ENCODE measurements at places on chromosomes 13 and 19.
A peak's percentile ranks its signal among the peaks of the same experiment; 100 is the strongest.

GRCh38 chr19:32387701-32388392 lies 17.7 kb upstream of the DPY19L3 start:
- peak; percentile 49 for DNase-seq

GRCh38 chr19:13010992-13011652 lies 15.8 kb downstream of the NFIX start:
- DNase-seq: no peak

DNA sequence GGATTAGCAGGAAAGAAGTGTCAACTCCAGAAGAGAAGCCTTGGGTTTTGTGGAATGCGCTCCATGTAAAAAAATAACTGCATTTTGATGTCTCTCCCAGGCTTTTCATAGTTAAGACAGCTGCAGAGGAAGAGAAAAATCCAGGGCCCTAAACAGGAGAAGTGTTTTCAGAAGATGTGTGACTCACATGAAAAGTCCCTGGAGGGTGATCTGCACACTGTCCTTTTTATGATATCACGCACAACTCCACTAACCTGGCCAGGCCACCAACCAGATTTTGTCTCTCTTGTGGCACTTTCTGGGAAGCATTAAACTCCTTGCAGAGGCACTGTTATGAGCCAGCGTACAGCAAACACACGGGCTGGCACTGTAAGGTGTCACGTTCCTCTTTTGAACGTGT lies 267.3 kb downstream of the FGF9 start:
- DNase-seq: no peak

DNA sequence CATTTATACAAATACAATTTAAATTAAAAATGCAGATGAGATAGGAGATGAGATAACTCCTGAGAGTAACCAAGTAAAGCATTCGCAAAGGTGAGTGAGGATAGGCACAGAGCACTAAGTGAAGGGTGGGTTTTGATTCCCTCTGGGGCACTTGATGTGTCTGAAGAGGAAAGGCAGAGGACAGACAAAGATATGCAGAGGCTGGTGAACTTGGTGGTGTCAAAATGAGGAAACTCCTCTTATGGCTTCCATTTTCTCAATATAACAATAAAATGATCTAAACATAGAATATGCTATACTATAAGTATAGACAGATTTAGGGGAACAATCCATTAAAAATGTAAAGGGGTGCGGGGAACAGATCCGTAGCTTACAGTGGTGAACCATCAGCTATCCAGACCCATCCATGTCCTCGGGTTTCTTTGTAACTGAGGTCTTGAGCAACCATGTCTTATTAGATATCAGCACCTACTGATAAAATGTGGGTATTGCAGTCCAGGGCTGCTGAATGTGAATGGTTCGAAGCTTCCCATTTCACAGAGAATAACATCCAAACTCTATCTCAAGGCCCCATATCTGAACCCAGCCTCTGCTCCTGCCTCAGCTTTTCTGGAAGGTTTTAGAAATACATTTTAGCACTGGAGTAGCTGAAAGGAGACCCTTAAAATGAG lies 73.9 kb upstream of the SLC10A2 start:
- DNase-seq: peak; percentile 0

GRCh38 chr13:80901530-80901929 lies 560.6 kb upstream of the SPRY2 start:
- DNase-seq: no peak

DNA sequence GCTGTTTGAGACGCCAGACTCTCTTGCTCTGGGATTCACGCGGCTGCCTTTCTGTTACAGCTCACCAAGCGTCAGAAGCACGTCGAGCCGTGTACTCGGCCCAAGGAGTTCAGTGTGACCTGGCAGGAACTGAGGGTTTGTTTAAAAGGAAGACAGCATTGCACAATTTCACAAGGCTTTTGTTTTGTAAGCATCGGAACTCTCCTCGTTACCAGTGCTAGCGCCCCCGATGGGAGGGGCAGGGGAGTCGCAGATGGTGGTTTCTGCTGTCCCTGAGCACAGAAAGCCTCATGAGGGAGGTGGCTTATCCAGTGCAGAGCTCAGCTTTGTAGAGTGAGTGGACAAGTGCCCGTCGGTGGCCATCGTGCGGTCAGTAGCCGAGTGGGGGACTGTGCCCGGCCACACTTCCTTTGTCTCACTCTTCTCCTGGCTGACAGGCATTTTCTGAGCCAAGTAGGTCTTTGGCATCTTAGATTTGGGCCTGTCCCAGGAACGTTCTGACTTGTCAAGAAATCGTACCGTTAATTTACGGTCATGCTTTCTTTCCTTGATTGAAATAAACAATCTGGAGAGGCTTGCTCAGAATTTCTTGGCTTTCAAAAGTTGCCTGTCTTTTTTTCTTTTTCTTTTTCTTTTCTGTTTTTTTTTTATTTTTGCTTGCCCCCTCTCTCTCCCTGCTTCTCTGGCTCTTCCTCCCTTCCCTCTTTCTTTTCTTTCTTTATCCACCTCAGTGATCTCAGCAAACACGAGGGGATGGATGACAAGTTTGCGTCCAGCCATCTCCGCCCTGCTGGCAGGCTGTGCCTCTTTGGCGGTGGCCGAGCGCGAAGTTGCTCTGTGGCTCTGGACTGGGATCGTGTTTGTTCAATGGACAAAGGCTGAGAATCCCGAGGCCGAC lies 7.7 kb downstream of the KDM4B start:
- peak; percentile 12 for DNase-seq

DNA sequence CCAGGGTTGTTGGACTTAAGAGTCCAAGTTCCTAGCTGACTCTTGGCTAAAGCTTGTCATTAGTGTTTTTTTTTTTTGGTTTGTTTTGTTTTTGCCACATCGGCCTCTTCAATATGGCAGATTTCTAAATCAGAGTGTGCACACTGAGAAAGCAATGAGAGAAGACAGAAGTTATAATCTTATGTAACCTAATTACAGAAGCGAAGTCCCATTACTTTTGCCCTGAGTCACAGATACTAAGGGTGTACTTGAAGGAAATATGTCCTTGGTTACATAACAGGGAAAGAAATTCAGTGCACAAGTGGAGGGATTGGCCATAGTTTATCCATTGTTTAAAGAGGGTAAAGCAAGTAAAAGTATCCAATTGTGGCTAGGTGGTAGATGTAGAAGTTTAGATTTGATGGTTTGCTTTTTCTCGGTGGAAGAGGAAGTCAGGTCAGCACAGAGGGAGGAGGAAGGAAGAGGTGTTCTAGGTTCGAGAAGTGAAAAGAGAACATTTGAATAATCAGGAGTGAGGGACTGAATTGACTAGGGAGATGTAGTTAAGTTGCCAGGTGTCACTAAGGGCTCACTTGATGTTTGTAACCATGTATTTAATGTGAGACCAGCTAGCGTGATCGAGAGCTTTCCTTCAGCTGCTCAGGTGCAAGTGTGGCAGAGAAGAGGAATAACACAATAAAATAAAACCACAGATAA lies 12.2 kb downstream of the GTF2F2 start:
- no peak for DNase-seq

GRCh38 chr13:62702502-62702901 lies 1286.9 kb upstream of the PCDH20 start:
- DNase-seq: no peak

- DNase-seq: no peak
Observed at GRCh38 chr19:18832306-18833140, 764 bp downstream of the UPF1 start.

DNA sequence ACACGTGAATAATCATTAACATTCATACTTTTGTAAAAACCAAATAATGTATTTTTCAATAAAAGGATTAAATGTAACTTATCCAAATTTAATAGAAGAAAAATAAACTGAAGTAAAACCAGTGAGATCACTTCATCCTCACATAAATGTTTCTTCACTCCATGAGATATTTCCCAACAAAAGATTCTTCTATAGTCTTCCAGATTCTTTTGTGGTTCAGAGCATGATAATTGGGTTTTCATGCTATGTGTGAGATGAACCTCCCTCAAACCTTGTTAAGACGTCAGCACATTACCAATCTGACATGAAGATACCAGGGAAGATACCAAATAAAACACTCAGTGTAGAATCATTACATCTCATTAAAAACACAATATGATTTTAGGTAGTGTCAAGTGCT lies 62.9 kb upstream of the OXGR1 start:
- peak; percentile 73 for DNase-seq

DNA sequence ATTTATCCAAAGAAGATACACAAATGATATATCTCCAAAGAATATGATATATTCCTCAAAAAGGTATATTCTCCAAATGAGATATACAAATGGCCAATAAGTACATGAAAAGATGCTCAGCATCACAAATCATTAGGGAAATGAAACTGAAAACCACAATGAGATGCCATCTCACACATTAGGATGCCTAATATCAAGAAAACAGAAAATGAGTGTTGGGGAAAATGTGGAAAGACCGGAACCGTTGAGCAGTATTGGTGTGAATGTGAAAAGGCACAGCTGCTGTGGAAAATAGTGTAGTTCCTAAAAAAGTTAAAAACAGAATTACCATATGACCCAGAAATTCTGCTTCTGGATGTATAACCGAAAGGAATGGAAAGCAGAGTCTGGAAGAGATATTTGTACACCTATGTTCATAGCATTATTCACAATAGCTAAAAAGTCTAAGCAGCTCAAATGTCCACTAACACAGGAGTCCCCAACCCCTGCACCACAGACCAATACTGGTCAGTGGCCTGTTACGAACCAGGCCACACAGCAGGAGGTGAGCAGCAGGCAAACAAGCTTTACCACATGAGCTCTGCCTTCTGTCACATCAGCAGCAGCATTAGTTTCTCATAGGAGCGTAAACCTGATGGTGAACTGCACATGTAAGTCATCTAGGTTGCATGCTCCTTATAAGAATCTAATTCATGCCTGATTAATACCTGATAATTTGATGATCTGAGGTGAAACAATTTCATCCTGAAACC lies 291.9 kb downstream of the PCDH20 start:
- no peak for DNase-seq

GRCh38 chr13:41130356-41130755 lies 2.2 kb downstream of the KBTBD6 start:
- no peak for DNase-seq

- DNase-seq: peak; percentile 37
Observed at GRCh38 chr13:65595916-65596315, 1634.2 kb downstream of the PCDH9 start.

DNA sequence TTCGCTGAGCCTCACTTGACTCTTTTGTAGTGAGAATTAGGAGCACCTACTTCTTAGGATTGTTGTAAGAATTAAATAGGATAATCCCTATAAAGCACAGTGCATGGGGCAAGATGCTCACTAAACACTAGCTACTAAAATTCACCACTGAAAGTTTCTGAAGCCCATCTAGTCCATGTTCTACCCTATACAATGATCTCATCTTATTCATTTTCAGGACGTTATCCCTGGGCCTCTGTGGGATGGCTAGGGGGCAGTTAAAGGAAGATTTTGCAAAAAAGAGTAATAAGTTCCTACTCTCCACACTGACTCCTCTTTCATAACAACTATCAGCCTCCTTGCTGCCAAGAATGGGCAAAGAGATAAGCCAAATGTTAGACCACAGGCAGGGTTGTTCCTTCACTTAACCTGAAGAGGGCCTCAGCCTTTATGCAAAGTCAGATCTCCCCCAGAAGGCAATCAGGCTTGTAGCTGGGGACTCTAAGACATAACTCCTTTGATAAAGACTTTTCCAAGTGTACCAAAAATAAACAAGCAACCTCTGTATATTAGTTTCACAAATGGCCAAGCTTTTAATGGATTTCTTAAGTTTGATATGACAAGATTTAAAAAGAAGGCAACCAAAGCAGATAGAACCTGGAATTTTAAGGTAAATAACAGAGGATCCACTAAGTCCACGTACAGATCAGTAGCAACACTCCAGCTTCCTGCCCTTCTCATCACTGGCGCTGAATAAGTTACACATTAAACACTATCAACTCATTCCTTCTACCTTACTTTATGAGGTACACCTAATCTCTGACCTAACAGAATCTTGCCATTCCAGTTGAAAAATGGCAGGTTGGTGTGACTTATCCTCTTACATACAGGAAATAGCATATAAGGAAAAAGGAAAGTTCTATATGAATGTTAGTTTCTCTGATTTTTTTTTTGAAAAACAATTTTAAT lies 44.4 kb downstream of the ELF1 start:
- DNase-seq: no peak

DNA sequence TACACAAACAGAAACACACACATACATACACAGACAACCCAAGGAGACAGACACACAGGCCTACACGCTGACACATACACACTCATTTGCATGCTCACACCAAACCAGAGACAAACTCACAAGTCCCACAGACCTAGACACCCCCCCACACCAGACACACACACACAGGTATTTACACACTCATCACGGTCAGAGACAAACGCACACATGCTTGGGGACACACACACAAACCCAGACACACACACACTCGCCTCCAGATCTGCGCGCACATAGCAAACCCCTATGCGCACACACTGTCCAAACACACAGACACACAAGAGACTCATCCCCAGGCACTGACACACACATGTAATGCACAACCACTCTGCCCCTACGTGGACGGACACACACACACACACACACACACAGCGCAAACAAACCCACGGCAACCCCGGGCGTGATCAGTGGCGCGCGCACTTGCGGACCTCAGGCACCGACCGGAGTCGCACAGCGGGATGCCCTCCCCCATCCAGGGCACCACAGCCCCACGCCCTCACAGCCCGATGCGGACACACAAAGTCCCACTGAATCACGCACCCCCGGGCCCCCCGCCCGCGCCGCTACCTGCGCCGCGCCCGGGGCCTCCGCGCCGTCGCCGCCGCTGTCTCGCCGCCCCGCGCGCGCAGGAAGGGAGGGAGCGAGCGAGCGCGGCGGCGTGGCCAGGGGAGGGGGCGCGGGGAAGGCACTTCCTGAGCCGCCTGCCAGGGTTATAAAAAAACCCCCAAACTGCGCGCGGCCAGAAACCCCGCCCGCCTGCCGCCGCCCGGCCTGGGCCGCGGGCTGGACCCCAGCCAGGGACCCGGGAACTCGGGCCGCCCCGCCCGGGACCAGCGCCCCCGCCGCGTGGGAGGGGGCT lies at the start of gene ADAMTS10:
TSS of gene ADAMTS10 (minus strand) at position 675 of the 895 bp plus-strand sequence. CDS start 5,005 bp downstream, outside the sequence.
- DNase-seq: no peak

DNA sequence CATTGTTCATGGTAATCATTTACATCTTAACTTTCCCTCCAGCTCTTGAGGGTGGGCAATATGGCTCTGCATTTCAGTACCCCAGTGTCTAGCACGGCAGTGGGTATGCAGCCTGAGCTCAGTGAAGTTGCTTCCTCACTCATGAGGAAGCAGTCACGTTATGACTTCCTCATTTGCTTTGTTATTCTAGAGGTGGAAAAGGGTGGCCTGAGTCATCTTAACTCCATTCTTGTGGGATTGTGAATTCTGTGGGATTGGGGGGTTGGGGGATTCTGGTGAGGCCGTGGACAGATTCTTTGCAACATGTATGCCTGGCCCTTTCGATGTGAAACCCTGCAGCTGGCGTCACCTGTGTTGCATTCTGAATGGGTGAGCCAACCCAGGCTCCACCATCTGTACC lies 406.7 kb upstream of the ZNF507 start:
- no peak for DNase-seq

- peak; percentile 30 for DNase-seq
Observed at GRCh38 chr13:97468331-97468730, 34.4 kb downstream of the RAP2A start.

Measured in fibroblast of skin of left quadriceps (primary cell).